Stimulated activated CD8-positive, alpha-beta memory T cell treated with anti-CD3 and anti-CD28 coated beads, Interleukin-2, amount 100 ng/mL, for 1 hour (primary cell): ENCODE measurements at places on chromosomes 5 and 9.

GRCh38 chr5:40689438-40689837 lies 9.7 kb downstream of the PTGER4 start:
- no peak for DNase-seq

DNA sequence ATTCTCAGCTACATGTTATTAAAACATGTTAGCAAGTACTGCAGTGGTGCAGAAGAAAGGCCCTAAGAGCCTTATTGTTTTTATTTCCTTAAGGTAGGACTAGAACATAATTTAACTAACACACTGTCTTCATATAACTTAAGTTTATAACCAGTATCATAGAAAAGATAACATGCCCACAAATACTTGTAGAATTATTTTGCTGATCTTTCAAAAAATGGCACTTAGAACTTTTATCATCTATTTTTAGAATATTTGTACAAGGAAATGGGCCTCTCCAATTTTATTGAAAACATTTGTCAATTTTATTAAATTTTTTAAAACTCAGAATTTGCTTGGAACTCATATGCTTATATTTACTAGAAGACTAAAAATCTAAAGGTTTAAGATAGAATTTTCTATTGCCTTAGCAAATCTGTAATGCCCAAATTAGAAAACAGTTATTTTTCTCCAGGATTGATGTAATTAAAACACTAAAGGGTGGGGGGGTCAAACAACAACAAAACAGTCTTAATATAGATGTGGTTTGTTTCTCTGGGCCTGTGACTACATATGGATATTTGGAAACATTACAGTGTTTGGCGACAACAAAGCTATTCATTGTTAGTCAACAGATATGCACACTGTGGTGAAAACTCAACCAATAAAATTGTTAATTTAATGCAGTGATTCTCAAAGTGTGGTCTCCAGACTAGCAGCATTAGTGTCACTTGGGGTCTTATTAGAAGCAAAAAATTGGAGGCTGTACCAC lies 360.4 kb downstream of the PDE4D start:
- no peak for DNase-seq

DNA sequence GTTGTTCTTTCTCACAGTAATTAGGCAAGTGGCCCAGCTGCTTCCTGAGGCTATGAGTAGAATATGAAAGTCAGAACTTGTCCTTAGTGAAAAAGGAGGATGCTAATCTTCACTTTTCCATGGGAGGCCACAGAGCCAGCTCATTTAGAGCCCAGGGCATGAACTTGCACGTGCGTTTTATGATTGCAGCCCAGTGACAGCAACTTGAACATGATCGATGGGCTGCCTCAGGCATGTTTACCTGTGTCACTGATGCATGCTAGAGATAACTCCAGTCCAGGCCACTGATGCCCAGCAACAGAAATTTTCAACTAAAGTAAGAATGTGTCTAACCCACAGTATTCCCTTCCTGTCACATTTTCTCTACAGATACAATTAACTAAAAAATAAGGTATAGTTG lies 179.3 kb downstream of the CTNND2 start:
- DNase-seq: no peak

DNA sequence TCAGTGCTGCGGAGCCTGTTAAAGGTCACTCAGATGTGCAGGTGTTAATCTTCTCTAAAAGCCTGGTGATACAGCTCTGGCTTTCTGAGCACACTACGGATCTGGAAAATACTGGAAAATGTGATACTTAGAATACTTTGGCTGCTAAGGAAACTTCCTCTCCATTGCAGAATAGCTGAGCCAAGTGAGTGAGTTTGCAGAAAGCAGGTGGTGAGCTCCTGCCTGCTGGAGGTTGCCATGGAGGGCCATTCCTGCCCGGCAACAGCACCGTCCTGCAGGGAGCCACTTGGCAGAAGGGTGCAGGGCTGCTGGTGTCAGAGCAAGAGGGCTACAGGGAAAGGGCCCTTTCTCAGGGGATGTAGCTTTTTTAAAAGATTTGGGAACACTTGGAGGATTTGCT lies 40.7 kb downstream of the SECISBP2 start:
- no peak for DNase-seq

- DNase-seq: no peak
Observed at GRCh38 chr5:59025734-59026133, 442.9 kb downstream of the RAB3C start.

GRCh38 chr9:37197158-37198038 lies 77.0 kb downstream of the ZCCHC7 start:
- no peak for DNase-seq

DNA sequence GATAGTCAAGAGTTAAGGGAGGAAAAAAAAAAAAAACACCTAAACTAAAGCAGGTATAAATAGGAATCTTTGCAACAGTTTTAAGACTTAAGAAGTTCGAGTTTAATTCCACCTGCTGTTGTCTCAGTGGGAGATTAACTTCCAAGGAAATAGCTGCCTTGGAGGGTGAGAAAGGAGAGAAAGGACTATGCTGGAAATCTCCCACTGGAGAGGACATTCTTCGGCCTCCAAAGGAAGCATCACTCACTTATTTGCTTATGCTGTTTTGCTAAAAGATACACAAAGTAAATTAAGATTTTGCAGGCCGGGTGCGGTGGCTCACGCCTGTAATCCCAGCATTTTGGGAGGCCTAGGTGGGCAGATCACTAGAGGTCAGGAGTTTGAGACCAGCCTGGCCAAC lies 317.9 kb upstream of the MPDZ start:
- no peak for DNase-seq

DNA sequence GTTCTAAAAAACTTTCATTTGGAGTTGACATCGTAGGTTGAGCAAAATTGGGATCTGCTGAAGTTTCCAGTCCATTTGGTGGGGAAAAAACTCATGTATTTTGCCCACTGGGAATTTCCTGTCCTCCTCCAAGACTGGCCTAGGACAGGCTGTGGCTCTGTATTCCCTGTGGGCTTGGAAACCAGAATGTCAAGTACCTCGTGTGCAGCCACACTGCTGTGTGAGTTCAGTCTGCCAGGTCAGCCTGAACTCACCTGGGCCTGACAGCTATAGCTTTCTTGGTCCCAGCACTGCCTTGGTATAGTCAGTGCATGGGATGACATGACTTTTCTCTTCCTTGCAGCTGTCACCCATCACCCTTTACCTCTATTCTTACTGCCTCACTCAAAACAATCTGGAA lies 35.0 kb upstream of the KLF9 start:
- DNase-seq: no peak

- DNase-seq: no peak
Observed at GRCh38 chr5:154756868-154757813, 2.0 kb downstream of the LARP1 start.

DNA sequence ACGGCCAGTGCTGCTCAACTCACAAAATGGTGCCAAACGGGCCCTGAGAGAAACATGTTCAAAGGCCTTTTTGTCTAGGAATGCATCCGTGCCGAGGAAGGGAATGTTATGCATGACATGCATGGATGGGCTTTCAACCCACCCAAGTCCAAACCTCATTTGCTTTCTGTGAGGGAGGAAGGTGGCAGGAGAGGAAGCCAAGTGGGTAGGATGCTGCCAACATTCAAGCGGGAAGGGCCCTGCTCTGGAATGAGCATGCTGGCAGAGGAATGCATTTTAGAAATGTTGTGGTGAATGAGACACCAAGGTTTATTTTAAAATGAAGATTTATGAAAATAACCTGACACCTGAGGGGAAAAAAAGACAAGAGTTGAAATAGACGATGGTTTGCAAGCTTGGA lies 479.1 kb downstream of the CCDC171 start:
- DNase-seq: no peak

GRCh38 chr5:157574456-157575380 lies 857 bp downstream of the ADAM19 start:
- no peak for DNase-seq

- DNase-seq: no peak
Observed at GRCh38 chr9:137234758-137235423, 4.2 kb downstream of the SLC34A3 start.

DNA sequence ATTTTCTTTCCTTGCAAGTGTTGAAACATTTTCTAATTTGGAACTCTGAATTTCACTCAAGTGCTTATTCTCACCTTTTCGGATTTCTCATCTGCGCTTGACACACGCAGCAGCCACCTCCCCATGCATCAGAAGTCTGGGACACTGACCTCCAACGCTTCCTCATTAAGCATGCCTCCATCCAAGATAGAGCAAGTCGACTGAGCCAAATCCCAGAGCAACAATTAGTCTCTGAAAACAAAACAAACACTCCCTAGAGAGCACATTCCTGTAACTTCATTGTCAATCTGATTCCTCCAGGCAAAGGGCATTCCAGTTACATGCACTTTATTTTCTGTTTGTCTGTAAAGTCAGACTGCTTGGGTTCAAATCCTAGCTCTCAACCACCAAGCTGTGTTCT lies 5.7 kb downstream of the CD180 start:
- DNase-seq: no peak

GRCh38 chr5:66595756-66596635 lies at the start of gene MAST4:
Gene MAST4 (plus strand): TSS chr5:66596393. CDS start chr5:66596656, 263 bp downstream.
- DNase-seq: no peak

GRCh38 chr9:72362680-72363139 lies 2.3 kb downstream of the ZFAND5 start:
- DNase-seq: peak; percentile 8

DNA sequence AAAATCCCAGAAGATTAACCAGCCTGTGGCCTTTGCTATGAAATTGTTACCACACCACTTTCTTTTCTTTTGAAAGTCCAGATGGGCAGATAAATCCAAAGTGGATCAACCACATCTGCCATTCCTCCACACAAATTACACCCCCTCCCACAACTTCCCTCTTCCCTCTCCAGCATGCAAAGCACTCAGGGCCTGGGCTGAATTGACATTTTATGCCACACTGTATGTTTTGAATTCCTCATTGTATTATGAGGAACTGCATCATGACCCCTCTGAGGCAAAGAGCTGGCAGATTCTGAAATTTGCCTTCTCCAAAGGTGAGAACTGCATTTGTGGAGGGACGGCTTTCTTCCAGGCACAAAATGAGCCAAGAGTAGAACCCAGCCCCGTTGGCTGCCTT lies 589.2 kb upstream of the KLF4 start:
- no peak for DNase-seq

DNA sequence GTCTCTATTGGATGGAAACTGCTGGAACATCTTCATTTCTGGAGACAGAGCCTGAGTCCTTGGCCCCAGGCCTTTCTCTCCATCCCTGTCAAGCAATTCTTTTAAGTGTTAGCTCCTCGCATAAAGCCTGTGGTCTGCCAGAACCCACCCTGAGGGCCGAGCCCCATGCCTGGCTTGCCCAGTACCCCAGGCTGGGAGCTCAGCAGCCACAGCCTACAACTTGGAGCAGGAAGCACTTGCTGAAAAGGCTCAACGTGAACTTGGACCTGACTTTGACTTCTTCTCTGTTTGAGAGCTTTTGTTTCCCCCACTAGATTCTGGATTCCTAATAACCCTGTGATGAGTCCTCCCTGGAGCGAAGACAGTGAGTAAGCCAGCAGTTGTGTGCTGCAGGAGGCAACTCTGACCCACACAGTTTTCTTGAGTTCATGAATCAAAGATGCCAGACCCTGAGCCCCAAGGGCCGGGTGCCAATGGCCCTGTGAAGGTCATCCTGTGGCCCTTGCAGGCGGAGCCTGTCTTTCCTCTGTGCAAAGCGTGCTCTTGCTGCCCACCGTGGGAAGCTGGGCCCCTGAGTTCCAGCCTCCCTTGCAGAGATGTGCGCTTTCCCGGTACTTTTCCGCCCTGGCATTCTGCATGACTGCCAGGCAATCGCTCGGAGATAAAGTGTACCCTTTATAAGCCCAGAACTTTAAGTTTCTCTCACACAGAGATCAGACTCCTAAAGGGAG lies 64.3 kb upstream of the RUFY1 start:
- DNase-seq: no peak

- no peak for DNase-seq
Observed at GRCh38 chr5:62627121-62627520, 48.5 kb downstream of the LRRC70 start.

DNA sequence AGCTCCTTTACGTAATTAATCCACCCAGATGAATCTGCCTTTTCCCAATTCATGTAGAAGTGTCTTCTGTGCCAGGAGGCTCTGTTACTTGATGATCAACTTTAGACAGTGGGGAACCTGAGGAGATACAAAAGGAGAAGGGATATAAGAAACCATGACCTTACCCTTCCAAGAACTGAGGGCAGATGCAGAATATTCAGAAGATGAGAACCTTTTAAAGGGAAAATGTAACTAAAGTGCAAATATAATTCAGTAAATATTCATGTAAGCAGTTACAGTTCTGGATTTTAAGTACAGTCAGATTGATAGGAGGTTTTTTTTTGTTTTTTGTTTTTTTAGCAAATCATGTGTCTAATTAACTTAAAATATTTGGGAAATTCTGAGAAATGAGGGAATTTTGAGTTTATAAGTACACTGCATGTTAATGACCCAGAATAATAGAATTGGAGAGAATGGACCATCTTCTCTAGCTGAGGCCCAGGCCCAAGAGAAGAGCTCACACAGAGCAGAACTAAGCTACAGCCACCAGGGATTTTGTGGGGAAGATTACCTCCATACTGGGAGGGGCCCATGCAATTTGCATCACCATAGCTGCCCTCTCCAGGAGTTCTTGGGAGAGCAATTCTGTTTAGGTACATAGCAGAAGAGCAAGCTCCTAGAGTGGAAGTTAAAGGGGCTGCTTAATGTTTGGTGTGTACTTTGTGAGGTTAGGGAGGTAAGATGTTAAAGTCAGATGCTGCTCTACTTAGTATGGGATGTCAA lies 61.5 kb downstream of the SV2C start:
- DNase-seq: no peak

DNA sequence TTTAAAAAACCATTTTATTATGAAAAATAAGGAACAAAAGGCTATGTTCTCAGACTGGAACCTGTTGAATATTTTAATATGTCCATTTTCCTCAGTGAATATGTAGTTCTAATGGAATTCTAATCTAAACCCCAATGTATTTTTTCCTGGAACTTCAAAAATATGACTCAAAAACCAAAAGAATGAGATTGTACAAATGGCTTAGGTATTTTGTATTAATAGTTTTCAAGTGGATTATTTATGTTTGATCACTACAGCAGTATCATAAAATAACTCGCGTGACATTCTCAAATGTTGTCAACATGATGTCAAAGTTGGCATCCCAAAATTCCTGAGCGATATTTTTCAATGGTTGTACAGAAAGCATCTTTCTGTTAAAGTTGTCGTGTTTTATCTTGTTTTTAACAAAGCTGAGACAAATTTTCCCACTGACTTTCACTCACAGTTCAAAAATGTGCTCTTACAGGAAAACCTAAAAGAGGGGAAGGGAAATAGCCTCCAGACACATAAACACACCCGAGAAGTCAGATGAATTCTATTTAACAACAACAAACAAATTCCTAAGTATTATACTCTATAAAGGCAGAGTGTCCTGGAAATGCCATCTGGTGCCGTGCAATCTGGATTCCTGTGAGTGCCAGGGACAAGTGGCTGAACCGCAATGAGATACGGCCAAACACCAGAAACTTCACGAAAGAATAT lies 68.1 kb upstream of the TAS2R1 start:
- no peak for DNase-seq

GRCh38 chr5:98999631-99000030 lies 70.8 kb upstream of the CHD1 start:
- no peak for DNase-seq

DNA sequence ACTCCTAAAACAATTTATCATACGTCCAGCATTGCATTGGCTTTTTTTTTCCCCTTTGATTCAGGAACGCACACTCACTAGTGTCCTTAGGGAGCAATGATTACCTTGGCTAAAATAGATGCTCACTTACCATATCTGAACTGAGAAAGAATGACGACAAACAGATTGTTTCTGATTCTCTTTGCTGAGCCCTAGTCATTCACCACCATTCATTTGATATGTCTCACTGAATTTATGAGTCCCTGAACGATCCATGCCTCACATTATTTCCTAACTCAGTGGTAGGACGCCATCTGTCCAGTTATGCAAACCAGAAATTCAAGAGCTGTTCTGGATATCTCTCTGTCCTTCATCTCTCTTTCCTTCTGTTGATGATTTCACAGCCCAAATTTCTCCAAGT lies 39.3 kb upstream of the DAB2 start:
- DNase-seq: no peak
